Kidney epithelial cell (primary cell): ENCODE measurements at places on chromosomes 2 and 18.

GRCh38 chr2:12619975-12620374 is 96.8 kb upstream of the TRIB2 start:
- DNase-seq: peak; percentile 79

- no peak for DNase-seq
Observed at GRCh38 chr18:7958081-7958896, 391.2 kb downstream of the PTPRM start.

- DNase-seq: no peak
Observed at GRCh38 chr2:186751790-186752189, 57.9 kb downstream of the FAM171B start.

- no peak for DNase-seq
Observed at GRCh38 chr2:86036669-86037138, 69.0 kb downstream of the POLR1A start.

GRCh38 chr18:48123324-48123723 is 192.9 kb upstream of the SMAD2 start:
- DNase-seq: no peak

DNA sequence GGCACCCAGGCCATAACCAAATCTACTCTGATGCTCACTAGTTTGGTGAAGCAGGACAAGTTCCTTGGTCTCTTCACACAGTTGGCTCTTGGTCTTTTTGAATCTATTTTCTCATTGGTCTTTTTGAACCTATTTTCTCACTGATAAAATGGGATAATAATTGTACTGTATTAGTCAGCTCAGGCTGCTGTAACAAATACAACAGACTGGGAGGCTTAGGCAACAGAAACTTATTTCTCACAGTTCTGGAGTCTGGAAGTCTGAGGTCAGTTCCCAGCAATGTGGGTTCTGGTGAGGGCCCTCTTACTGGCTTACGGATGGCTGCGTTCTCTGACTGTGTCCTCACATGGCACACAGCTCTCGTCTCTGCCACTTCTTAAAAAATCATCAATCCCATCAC is 63.5 kb downstream of the C1D start:
- DNase-seq: no peak

DNA sequence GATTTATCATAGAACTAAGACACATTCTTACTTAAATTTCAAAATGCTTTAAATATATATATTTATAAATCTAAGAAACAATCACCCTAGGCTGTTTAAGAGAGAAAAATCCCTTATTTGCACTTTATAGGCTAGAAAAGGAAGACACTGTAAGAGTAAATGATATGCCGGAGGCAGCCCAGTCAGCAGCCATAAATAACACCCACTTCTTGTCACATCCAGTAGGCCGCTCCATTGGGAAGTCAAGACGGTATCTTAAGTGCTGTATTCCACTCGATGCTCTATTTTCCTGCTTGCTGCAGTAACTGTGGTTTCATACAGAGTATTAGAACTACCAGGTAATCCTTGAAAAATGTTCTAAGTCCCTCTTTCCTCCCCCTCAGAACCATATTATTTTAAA is 57.9 kb downstream of the ABCA12 start:
- no peak for DNase-seq

DNA sequence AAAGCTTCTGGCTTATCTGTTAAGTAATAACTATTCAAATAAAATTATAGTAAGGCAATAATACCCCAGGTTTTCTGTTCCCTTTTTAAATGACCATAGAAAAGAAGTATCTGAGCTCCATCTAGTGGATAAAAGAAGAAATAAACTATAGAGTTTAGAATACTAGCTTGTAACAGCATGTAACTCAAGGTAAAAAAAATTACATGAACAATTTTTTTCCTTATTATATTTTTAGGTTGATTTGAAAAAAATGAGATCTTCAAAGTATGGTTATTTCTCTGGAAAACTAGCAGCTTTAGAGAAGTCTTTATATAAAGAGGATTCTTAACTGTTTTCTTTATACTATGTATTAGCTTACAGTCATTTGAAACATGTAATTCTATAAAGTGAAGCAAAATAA is 58.1 kb downstream of the NCKAP1 start:
- DNase-seq: peak; percentile 7

- DNase-seq: no peak
Observed at GRCh38 chr2:48448274-48449061, 81.5 kb upstream of the STON1 start.

GRCh38 chr2:102294802-102295489 is 16.4 kb upstream of the IL1RL1 start:
- DNase-seq: no peak

DNA sequence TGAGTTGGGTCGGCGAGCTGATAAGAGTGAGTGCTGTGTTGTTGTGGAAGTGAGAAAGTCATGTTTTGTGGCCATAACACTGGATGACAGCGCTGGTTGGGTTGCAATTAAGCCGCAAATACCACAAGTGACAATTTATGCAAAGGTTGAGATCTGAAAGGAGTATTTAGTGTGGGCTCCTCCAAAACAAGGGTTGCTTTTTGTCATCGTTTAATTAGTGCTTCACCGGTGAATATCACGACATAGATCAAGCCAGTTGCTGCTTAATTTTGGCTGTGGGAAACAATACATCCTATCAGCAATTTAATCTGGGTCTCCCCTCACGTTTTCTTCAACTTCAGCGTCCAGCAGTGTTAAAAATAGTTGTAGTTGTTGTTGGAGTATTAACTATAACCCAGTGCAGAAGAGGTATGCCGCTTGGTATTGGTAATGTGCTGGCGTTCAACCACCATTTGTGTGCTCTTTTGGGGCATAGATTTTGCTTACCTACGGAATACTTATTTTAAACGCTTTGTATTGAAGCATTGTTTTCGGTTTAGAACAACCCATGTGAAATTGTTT is 662 bp downstream of the ACVR2A start:
- DNase-seq: no peak

- DNase-seq: peak; percentile 48
Observed at GRCh38 chr18:72375618-72376017, 168.5 kb downstream of the CBLN2 start.

- DNase-seq: no peak
Observed at GRCh38 chr2:119004602-119005001, 62.6 kb downstream of the MARCO start.

DNA sequence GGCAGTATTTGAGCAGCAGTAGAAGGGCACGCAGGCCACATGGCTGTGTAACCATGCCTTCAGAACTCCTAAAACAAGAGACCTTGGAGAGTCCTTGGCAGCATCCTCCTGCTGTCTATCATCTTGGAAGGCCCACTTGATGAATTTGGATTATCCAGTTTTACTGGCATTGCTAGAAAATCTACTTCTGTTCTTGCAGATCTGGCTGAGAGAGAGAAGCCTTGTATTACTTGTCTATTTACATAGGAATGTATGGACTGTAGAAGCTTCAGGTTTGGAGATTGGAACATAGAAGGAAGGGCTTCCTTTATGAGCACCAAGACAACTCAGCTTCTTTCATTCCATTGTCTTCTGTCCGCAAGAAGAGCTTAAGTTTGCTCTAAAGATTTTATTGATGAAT is 16.1 kb upstream of the GPBAR1 start:
- no peak for DNase-seq

- peak; percentile 29 for DNase-seq
Observed at GRCh38 chr2:187774551-187775071, 220.4 kb upstream of the TFPI start.

DNA sequence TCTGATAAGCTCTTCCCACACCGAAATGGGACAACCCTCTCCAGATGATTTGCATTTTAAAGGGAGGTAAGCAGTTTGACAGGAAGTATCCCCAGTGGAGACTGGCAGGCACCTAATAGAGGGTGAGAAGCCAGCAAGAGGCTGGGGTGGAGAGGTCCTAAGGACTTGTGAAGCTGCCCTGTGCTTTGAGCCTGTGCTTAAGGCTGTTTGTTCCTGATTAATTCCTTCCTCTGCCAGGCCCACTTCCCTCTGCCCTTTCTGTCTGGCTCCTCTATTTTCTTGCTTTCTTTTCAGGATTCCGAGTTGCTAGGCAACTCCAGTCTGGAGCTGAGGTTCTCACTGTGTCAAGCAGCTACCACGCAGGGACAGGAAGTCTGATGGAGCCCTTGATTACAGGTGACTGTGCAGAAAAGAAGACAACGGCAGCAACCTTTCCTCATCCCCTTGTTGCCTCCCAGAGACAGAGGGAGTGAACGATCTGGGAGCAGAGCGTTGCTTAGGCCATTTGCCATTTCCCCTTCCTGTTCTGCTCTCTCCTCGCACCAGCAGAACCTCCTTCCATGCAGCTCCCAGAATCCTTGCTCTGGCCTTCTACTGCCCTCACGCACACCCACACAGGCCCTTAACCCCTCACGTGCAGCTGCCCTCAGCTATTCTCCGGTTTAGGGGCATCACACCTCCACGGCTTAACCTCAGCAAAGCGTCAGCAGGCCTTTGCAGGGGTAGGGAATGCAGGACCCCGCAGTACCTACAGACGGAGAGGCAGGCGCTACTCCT is 103.6 kb upstream of the CELF4 start:
- no peak for DNase-seq

GRCh38 chr2:44851518-44851917 is 90.0 kb upstream of the SIX3 start:
- DNase-seq: no peak

GRCh38 chr2:231942180-231942579 is 16.0 kb upstream of the NPPC start:
- DNase-seq: no peak

DNA sequence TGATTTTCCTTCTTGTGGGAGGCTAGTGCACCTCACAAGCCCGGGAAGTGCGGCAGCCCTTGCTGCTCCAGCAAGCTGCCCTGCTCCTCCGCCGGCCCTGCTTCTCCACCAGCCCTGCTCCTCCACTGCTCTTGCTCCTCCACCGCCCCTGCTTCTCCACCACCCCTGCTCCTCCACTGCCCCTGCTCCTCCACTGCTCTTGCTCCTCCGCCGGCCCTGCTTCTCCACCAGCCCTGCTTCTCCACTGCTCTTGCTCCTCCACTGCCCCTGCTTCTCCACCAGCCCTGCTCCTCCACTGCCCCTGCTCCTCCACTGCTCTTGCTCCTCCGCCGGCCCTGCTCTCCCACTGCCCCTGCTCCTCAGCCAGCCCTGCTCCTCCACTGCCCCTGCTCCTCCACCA is 95.6 kb downstream of the NDUFA10 start:
- no peak for DNase-seq
